Activated B cell treated with CpG ODN at 0.5 μM for 24 hours (primary cell): ENCODE measurements at places on chromosomes 5 and 9. TPM values are rescaled to one million over a fixed set of nuclear protein-coding genes. Genes with fewer than 3 reads are reported as not detected.

- DNase-seq, result no peak
Observed at GRCh38 chr5:146643776-146644175, 127.8 kb upstream of the GPR151 start.

DNA sequence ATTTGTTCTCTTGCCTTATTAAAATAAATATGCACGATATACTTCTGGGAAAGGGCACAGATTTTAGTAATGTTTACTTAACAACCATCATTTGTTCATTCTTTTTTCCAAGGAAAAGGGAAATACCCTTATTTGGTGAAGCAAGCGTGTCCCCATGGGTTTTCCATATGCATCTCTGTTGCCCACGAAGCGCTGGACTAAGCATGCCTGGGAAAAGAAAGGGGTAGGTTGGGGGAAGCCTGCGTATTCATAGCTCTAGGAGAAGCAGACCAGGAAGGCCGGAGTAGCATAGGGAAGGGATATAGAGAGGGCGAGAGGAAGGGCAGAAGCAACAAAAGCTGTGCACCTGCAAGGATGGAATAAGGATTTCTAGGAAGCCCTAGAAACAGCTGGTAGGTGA, 61.8 kb upstream of the ACO1 start:
- no peak for DNase-seq

- DNase-seq, result peak; percentile 71
Observed at GRCh38 chr9:6715755-6716643, 41.8 kb upstream of the KDM4C start.

- no peak for DNase-seq
Observed at GRCh38 chr9:126386088-126386487, 59.5 kb downstream of the MVB12B start.

DNA sequence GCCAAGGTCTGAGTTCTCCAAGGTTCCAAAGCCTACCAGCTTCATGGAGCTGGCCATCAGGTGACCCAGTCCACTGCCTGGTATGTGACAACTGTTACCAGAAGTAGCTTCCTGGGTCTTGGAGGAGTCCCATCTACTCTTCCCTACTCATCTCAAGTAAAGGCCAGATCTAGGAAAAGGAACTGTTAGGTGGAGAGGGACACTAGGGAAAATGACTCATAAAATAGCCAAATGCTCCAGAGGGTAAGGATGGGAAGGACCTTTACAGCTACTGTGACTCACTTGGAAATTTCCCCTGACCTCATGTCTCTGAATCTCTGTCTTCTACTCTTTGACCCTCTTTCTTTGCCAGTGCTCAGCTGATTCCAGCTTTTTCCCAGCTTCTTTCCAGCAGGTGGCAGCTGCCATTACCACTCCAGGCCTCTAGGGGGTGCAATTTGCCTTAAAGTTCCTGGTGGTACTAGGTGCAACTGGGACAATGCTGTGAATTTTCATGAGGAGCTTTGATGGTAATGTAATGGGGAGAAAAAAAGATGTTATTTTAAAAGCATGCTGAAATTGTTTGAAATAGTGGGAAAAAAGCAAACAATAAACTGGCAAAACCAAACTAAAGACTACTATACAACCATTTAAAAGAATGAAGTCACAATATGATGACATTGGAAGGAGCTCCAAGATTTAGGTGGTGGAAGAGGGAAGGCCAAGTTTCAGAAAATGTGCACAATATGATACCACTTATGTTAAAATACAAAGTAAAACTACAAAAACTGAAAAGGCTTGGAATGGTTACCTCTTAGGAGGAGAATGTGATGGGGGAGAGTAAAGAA, 27.1 kb upstream of the MYORG start:
- no peak for DNase-seq

GRCh38 chr5:24110004-24110615, 534.7 kb downstream of the CDH10 start:
- DNase-seq, result no peak

DNA sequence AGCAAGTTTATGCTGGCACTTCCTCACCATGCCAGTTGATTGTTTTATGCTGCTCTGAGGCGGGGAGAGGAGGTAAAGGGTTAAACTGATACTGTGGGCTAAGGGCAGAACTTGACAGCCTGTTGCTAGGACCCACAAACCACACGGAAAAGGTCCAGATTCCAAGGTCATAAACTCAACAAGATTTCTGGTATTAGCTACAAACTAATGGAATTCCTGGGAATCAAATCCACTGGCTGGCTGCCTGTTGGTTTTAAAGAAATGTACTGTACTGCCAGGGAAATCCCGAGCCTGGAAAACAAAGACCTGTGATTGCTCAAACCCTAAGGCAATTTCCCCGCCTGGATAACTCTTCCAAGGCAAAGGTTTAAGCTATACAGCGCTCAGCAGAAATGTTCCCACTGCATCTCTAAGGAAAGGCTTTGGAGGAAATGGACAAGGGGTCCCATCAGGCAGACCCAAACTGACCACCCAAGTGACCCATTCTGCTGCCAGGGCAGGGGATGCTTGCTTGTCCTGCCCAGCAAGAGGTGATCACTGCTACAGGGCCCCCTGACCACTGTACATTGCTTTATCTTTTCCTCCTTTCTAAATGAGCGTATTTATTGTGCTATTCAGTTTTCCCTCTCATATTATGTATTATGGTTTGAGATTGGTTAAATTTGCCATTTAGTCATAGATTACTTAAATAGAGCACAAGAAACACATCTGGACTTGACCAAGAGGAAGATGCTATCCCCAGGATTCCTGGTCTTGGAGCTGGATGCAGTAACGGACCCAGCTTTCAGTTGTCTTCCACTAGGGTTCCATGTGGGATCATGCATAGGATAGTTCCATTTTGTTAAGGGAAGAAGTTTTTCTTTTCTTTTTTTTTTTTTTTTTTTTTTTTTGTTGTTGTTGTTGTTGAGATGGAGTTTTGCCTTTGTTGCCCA, 124.3 kb downstream of the SUSD1 start:
- no peak for DNase-seq

GRCh38 chr9:79254900-79255650, 316.7 kb upstream of the TLE4 start:
- no peak for DNase-seq

DNA sequence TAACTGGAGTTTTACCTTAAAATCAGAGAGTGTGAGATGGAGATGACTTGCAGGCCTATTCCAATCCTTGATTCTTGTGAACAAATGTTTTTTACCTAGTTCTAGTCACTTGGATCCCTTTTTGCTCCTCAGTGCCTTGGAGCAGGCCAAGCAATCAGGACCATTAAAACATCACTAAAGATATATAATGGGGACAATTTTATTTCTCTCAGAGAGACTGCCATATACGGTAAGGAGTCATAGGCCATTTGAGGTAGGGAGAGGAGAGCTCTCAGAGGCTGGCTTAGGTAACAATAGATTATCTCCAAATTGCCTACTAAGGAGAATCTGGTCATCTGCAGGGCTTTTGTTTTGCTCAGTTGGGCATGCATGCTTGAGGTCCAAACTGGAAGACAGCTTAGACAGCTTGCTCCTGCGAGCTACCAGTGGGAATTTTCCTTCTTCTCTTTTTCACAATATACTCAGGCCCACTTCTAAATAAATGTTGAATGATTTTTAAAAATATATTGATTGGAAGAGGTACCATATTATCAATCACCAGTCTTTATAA, 44.0 kb downstream of the FREM1 start:
- no peak for DNase-seq

- no peak for DNase-seq
Observed at GRCh38 chr9:114318416-114318815, 4.5 kb upstream of the ORM1 start.

DNA sequence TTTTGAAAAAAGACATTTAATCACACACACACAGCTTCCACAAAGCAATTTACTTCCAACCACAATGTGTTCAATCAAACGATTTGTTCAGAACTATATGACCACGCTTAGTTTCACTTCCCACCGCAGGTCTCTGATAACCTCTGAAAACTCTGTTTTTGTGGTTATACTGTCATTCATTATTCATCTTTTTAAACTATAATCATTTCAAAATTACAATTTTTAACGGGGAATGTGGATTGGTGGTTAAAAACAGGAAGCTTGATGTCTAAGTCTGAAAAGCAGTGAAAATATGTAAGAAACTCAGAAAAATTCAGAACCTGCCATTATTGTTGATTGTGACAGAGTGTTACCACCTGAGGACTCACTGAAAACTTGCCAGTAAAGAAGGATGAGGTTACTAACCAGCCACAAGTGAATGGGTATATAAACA, 12.7 kb upstream of the TMEM174 start:
- no peak for DNase-seq

DNA sequence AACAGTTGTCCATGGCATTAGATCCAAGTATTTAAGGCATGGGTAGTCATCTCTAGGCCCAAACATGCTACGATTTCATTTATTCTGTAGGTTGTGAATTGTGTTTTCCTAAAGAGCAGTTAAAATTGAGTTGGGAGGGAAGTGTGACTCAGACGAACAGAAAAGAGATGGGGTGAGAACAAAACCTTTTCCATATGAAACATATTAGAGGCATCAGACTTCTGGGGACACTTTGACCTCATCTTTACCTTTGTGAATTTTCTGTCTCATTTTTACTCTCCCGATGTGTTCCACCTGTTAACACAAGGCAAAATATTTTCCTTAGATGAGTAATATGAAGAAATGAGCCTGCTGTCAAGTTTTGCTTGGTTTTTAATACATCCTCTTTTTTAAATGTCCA, 181.3 kb downstream of the ESM1 start:
- DNase-seq, result no peak

DNA sequence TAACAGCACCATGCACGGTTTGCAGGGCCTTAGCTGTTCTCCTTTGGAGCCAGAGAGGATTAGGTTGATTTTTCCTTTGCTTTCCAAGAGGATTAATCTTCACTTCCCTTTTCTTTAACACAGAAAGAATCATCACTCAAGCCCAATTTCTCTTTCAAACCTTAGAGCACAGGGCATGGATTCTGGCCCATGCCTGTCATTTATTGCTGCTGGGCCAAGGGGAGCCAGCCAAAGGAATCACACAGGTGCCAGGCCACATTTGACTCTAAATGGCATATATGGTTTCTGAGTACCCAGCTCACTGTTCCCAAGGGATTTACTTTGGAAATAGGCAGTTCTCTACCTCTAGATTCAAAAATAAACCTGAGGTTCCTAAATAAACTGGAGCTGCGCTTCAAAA, 58.3 kb downstream of the FBXL7 start:
- no peak for DNase-seq

DNA sequence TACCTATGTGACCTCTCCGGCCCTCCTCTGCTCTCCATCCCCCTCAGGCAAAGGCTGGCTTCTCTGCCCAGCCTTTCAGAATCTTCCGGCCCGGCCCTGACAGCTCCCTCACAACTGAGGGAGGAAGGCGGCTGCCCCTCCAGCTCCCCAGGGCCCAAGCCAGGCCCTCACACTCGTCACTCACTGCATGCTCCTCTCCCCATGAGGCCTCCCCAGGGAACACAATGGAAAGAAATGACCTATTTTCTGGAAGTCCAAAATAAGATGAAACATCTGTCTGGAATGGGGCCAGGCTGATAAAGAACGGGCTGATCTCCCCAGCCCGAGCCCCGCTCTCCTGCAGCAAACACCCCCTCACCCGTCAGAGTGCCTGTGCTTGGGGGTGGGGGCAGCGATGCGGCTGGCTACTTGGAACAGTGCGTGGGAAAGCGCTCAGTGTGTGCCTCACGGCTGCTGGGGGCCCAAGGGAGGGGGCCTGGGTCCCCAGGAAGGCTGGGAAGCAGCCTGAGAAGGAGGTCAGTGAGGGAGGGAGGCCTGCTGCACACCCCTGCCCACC, 11.3 kb downstream of the PDGFRB start:
- DNase-seq, result no peak

- no peak for DNase-seq
Observed at GRCh38 chr5:141430332-141431113, at the start of gene PCDHGA12. Gene PCDHGA12 (plus strand): TSS chr5:141430507. CDS start chr5:141430760, 253 bp downstream.

DNA sequence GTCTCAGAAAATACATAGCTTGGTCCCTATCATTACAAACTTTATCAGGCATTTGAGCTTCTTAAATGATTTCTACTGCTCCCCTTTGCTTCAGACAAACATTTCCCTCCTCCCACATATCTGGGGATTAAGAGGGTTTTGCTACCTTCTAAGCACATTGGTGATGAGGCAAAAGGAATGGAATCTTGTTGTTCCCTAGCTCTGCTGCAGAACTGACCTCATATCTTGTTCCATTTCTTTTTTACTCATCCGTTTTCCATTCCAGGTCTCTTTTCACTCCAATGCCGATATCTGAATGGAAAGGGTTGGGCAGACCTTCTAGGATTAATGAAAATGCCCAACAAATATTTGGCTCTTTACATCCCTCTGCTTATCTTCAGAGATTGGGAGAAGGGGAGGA, 444.6 kb downstream of the ZNF608 start:
- no peak for DNase-seq

DNA sequence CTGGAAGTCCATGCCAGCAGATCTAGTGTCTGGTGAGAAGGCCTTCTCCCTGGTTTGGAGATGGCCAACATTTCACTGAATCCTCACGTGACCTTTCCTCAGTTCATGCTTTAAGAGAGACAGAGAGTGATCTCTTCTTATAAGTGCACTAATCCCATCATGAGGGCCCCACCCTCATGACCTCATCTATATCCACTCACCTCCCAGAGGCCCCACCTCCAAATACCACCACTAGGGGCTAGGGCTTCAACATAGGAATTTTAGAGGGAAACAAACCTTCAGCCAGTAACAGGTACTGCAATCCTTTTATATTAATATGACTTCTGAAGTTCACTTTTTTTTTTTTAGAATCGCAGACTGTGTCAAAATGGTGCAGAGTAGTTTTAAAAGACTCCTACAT, 496.9 kb upstream of the ADAMTS16 start:
- no peak for DNase-seq

DNA sequence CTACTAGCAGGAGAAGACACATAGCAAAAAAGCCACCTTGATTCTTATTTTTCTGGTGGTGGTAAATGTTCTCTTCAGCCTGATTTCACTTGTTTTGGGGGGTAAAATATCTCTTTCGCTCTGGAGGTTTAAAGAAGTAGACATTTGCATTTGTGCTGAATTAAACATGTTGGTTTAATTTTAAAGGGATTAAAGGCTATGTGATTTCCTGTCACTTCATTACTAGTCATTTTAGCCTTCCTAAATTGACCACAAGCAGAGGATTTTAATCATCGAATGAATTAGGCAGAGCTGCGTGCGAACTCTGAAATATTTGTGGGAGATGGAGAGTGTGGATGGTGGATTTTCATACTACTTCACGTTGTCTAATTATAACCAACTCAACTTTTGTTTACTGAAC, 4.8 kb downstream of the RASGRF2 start:
- no peak for DNase-seq

DNA sequence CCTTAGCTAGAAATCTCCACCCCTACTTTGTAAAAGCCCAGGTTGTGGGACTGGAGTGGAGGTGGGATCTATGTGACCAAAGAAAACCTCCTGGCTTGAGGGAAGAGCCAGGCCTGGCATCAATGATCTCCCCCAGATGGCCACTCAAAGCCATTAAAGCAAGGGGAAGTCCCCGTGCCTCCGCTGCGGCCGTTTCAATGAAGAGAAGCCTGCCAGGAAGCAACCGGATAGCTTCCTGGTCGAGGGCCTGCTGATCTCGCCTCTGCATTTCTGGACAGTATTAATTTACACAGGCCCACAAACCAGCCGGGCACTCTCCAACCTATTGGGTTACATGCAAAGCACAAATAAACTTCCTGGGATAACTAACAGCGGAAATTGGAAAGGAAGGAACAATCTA, 160.5 kb upstream of the MSX2 start:
- DNase-seq, result no peak

GRCh38 chr9:72154468-72155285, 5.4 kb downstream of the GDA start:
- no peak for DNase-seq

- DNase-seq, result no peak
Observed at GRCh38 chr5:147223948-147224791, 10.7 kb upstream of the STK32A start.

GRXCR2 gene
- total RNA-seq, result not detected in 2 replicates

IL3 gene
- total RNA-seq, result not detected in 2 replicates

SPINK7 gene
- not detected in 2 replicates for total RNA-seq

PLPPR1 gene
- total RNA-seq, result not detected in 2 replicates

DOCK8 gene
- total RNA-seq, result 207 and 219 TPM in 2 replicates

RUFY1 gene
- total RNA-seq, result 83.0 and 95.8 TPM in 2 replicates
